ENCODE measurements at places on chromosomes 5 and 9. TPM values are rescaled to one million over a fixed set of nuclear protein-coding genes. Genes with fewer than 3 reads are reported as not detected.
A peak's percentile ranks its signal among the peaks of the same experiment; 100 is the strongest.

GRCh38 chr5:179160584-179160983, 100.4 kb downstream of the ZNF354C start:
- peak; percentile 80 for DNase-seq

DNA sequence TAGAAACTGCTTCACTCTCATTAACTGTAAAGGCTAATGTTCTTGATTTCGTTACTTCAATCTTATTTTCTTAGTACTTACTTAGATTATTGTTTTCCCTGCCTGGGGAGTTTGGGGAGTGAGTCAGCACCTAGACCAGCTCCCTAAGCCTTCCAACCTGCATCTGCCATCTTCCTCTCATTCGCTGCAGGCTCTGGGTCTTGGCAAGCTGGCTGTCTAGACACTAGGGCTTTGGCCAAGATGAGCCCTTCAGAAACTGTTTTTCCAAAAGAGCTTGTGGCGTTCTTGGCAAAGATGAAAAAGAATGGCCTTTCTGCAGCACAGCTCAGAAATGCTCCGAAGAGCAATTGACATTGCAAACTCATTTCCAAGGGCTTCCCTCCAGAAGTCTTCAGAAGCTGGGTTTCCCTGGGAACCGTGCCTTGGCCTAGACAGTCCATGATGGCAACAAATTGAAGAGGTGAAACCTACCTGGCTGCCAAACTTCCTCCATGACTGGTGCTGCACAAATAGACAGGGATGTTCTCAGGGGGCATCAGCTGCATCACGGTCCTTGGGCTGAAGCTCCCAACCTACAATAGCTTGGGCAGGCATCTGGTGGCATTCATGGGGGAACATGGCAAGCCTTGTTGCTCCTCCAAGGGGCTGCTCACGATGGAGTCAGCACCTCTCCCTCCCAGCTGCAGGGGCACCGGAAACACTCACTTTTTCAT, 76.6 kb downstream of the NSUN2 start:
- DNase-seq: peak; percentile 60

GRCh38 chr5:65624025-65624570, at the start of gene TRIM23:
Gene TRIM23 (minus strand): TSS chr5:65624333. CDS start chr5:65624274, 59 bp downstream.
- DNase-seq: peak; percentile 92

DNA sequence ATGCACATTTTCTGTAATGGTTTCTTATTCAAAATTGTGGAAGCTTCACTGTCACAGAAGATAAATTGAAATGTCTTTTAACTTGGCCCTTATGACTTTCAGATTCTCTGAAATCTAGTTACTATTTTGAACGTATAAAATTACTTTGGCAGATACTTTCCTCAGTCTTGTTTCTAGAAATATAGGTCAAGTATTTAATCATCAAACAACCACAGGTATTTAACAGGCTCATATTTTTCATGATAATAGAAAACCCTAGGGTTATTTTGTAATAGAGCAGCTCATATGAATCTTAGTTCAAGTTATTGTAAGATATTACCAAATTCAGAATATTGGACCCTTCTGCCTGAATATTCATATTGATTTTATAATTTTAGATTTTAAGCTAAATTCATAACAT, 236.0 kb upstream of the CDH18 start:
- no peak for DNase-seq

DNA sequence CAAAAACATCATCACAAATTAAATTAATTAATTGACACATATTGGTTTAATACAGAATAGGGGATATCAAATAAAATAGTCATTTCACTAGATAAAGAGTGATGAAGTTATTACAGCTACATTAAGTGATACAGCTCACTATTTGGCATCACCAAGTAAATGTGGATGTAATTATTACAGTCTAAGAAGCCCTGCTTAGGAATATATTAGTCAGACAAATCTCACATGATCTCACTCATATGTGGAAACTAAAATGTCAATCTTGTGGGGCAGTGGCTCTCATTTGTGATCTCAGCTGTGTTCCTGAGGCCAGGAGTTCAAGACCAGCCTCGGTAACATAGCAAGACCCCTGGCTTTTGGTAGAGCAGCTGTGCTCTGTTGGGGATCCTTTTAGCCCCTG, 233.4 kb upstream of the RGMB start:
- no peak for DNase-seq

The IFNA2 gene
- total RNA-seq: not detected

The ANKRD34B gene
- total RNA-seq: not detected

The IL4 gene
- not detected for total RNA-seq

The LRRC14B gene
- total RNA-seq: not detected

All from A172 (cell line).